BJ (cell line): ENCODE measurements at places on chromosomes 7 and 10.

- no peak for DNase-seq
These were observed 89.3 kb upstream of the RET start for GRCh38 chr10:42987575-42987974.

DNA sequence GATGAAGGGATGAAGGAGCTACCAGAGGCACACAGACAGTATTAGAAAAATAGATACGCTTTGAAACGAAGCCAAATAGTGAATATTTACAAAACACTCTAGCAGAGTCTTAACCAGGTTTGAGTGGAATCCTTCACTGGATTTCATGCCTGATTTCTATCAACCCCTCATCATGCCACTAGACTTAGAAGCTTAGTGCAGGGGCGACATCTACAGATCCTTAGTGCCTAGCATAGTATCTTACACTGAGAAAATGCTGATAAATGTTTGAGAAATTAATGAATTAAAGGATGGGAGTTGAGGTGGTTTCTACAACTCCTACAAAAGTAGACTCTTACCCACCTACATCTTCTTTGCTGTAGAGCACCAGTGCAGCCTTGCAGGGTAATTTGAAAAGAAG lies 54.7 kb upstream of the CCNJ start:
- no peak for DNase-seq

GRCh38 chr7:44477938-44478337 lies 12.5 kb downstream of the NUDCD3 start:
- no peak for DNase-seq

DNA sequence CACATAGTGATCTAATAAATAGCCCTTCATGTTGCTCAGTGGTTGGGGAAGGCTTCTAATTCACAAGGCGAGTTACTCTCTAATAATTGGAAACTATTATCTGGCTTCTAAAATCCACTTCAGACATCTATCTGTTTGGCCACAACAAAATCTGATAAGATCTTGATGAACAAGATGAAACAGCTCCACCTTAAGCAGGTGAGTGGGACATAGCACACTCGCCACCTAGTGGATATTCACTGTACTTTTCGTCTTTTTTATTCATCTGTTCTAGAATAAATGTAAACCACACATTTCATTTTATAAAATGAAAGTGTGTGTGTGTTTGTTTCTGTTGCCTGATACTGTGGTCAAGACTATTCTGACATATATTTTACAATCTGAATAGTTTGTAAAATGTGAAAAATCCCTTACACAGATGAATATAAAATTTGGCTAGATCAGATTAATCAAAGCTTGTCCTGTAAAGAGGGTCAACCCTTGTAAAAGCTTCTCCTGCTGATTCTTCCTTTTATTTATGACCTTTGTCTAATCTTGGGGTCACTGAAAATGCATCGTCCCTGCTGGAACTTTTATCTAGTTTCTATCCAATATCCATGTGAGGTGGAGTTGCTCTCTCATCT lies 26.5 kb upstream of the CNTNAP2 start:
- no peak for DNase-seq

DNA sequence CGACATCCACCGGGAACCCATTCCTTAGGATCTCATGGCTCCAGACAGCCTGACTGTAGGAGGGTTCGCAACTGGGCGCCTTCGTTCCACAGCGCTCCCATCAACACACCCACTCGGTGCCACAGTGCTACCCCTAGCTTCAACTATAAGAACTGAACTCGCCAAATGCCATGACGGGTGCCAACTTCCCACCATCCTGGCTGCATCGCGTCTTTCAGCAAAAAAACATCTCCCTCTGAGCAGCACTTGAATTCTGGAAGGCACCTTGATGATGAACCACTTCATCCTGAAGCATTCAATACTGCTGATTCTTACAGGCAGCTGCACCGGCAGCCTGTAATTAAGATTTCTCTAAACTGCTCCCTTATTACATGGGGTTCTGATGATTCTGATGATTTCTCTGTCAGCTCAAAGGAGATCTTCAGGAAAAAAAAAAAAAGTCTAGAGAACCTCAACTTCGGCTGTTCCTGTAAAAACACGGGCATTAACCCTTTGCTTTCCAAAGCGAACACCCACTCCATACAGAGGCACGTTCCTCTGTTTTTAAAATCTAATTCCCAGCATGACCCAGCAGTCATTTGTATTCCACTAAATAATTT lies 1.3 kb downstream of the CYTH3 start:
- DNase-seq, result no peak

DNA sequence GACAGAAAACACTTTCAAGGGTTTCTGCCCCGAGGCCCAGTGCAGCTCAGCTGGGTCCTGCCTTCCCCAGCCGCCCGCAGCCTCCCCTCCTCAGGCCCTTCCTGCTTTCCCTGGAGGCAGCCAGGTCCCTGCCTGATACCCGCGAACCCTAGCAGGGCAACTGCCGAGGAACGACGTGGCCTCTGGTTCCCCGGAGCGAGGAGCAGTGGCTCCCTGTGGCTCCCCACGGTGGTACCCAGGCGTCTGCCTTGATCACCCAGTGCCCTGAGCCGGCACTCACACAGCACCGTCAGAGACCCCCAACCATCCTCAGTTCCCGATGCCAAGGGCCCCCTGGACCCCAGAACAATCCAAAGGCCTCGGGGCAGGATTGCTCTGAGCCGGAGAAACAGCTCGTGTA lies 58.3 kb downstream of the CFAP46 start:
- no peak for DNase-seq

DNA sequence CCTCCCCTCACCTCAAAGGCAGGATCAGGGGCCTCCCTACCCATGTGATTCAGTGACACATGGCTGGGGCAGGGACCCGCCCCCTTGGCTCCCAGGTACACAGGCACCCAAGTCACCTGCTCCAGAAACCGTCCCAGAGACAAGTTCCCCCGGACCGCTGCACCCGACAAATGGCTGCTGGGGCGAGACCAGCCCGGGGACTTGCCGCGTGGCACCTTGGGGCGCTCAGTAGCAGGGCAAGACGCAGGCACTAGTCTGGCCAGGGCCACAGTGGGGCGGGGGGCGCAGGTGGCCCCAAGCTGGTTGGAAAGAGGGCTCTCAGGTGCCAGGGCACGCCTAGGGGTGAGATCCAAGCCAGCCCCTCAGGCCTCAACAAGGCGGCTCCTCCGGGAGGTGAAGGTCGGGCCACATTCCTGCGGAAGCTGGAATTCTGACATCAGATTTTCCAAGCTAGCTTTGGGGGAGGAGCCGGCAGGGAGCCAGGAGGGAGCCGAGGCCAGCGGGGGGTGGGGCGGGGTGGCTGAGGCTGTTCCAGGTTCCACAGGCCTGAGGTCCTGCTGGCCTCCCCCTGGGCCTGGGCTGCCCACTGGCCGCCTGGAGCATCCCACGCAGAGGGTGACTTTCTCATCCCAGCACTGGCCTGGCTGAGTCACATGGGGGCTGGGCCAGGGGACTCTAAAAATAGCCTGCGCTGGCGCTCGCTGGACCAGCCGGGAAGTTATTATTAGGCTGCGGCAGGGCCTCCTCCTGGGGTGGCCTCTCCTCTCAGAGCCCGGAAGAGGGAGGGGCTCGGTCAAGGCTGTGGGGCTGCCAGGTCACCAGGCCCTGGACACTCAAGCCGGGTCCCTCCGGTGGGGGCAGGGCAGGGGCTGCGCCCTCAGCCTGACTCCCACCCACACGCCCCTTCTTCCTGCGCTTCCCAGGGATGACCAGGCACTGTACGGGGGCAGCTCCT lies 20.5 kb upstream of the INPP5A start:
- peak; percentile 95 for DNase-seq

GRCh38 chr7:116571037-116571436 lies 46.2 kb downstream of the CAV1 start:
- peak; percentile 79 for DNase-seq

DNA sequence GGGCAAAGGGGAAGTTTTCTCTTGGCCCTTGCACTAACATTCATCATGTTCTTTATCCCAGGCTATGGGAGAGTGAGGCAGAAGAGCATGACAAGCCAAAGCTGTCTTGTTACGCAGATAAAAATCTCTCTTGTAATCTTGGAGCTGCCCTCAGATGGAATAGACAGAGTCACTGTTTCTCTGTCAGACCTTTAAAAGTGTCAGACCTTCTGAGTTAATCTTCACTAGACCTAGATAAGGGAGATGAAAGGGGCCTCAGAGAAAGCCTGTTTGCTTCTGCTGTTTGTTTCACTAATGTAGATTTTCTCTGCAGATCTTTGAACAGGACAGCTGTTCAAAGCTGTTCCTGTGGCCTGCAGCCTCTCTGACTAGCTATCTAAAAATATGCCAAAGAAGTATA lies 112.9 kb downstream of the KIF20B start:
- DNase-seq, result no peak

DNA sequence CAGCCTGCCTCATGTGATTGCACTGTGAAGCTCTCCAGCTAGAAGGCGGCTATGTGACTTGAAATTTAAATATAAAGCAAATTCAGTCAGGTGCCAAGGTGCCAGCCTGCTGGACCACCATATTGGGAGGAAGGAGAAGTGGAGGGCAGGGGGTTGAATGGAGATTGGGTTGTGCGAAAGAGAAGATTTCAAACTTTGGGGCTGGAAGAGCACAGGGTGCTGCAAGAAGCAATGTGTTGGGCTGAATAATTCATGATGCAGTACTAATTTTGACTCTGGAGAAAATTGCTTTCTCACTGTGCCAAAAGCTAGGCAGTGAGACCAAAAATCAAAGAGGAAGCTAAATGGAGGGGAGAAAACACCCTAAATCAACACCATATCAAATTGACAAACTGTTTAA lies 335.3 kb downstream of the NRG3 start:
- no peak for DNase-seq

GRCh38 chr7:100441641-100442535 lies 5.6 kb upstream of the PPP1R35 start:
- DNase-seq, result no peak

DNA sequence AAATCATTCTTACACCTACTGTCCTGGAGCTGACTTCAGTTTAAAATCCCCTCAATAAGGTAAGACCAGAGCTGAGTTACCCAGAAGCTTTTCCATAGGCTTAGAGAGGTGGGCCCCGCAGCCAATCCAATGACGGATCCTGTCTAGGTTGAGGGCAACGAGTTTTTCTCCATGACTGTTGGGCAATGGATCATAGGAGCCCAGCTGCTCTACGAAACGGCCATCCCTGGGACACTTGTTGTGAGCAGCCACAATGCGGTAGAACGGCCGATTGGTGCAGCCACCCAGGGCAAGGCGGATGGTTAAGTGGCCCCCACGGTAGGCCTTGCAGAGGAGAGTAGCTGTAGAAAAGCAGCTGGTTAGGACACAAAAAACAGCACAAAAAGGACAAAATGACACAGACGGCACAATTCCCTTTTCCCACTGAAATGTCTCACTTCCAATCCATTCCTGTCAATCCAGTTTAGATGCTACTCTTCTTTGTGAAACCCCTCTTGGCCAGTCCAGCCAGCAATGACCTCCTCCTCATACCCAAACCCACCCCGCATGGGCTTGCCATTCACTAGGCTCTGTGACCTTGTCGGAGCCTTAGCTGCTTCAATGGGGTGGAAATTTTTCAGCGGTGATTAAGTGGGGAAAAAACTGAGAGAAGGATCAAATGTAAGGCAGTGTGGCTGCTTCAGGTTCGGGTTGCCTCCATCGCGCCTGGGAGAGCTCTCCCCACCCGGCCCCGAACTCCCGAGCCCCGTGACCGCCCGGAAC lies 580 bp downstream of the MRPS16 start:
- no peak for DNase-seq

- no peak for DNase-seq
These were observed 50.0 kb upstream of the KMT2C start for GRCh38 chr7:152485826-152486225.

DNA sequence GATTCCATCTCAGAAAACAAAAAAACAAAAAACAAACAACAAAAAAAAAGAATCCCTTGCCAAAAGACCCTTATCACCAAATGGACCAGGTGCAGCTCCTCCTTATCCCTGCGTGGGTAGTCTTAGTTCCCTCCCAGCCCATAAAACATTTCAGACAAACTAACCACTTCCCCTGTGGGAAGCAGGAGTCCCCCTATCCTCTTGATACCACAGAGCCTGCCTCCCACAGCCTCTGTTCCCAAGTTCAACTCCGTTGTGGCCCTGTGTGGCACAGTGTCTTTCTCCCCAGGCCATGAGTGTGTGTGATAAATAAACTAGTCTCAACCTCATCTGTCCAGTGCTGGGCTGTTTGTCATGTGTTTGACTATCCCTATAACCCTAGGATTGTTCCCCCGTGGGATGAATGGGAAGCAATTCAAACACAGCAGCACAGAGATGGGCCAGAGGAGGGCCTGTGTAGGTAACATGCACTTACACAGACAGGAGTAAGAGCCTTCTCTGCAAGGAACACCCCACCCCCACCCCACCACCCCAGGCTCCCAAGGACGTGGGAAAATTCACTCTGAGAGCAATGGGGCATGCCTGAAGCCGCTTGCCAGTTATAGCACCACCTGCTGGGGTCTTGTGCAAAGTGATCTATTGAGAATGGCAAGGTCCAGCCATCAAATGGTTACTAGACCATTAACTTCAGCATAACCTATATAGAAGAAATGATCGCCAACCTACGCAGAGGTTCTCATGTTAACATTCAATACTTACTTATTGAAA lies 147.1 kb upstream of the GHITM start:
- no peak for DNase-seq

- no peak for DNase-seq
These were observed 442.5 kb downstream of the XPNPEP1 start for GRCh38 chr10:109480836-109481235.

DNA sequence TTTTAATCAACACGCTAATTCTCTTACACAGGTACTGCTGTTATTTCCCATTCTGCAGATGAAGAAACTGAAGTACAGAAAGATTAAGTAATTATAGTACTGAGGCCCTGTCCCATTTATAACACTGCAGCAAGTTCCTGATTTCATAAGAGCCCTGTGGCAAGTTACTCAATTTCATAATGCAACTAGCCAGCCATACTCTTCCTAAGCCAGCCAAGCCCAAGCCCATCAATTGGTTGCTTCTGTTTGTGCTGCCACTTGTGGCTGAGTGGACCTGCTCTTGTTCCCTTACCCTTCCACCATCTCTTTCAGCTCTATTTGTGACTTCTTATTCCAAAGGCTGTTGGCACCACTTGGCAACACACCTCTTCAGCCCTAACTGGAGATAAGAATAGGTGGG lies 19.7 kb upstream of the PRPF18 start:
- DNase-seq, result no peak

DNA sequence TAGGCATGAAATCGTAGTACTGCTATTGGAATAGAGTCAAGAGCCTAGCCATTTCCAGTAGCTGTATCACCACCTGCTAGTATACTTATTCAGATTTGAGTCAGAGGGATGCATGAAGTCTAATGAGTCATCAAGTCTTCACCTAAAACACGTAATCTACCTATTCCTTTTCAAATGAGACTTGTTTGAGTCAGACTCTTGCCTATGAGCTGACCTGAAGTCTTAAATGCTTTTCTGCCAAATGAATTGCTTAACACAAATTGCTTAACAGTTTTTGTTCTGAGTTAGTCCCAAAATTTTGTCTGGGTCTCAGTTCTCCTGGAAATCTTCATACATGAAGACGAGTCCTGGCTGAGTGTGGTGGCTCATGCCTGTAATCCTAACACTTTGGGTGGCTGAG lies 165.2 kb downstream of the GNAT3 start:
- DNase-seq, result no peak
